CD4-positive, alpha-beta memory T cell (primary cell): ENCODE measurements at places on chromosomes 3 and 15. TPM values are rescaled to one million over a fixed set of nuclear protein-coding genes. Genes with fewer than 3 reads are reported as not detected.

The SLC35G2 gene
- 0.38 TPM for polyA plus RNA-seq

The TGM5 gene
- not detected for polyA plus RNA-seq

The STARD5 gene
- 3.9 TPM for polyA plus RNA-seq

The CP gene
- 0.34 TPM for polyA plus RNA-seq

The HYAL3 gene
- 4.4 TPM for polyA plus RNA-seq

The TRH gene
- polyA plus RNA-seq, result not detected

The LXN gene
- polyA plus RNA-seq, result 14.3 TPM
